Adipocyte (in vitro differentiated cells): ENCODE measurements at places on chromosomes 16 and 17.

DNA sequence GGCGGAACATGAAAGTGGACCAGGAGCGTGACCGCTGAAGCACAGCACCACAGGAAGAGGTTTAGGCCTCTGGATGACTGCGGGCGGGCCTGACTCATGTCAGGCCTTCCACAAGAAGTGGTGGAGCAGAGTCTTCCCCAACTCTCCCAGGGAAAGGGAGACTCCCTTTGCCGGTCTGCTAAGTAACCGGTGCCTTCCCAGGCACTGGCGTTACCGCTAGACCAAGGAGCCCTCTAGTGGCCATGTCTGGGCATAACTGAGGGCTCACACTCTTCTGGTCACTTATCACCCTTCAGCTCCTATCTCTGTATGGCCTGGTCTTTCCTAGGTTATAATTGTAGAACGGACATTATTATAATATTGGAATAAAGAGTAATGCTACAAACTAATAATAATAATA is 1931.9 kb downstream of the TP53TG3F start:
- DNase-seq: peak; percentile 28

GRCh38 chr17:42849451-42850181 is 1.4 kb upstream of the AOC3 start:
- DNase-seq: no peak

GRCh38 chr16:53770641-53771040 is 66.7 kb downstream of the FTO start:
- DNase-seq: no peak

GRCh38 chr17:80177986-80178595 is 8.3 kb downstream of the CARD14 start:
- DNase-seq: no peak

GRCh38 chr16:23699100-23699499 is 13.9 kb downstream of the ERN2 start:
- DNase-seq: no peak

DNA sequence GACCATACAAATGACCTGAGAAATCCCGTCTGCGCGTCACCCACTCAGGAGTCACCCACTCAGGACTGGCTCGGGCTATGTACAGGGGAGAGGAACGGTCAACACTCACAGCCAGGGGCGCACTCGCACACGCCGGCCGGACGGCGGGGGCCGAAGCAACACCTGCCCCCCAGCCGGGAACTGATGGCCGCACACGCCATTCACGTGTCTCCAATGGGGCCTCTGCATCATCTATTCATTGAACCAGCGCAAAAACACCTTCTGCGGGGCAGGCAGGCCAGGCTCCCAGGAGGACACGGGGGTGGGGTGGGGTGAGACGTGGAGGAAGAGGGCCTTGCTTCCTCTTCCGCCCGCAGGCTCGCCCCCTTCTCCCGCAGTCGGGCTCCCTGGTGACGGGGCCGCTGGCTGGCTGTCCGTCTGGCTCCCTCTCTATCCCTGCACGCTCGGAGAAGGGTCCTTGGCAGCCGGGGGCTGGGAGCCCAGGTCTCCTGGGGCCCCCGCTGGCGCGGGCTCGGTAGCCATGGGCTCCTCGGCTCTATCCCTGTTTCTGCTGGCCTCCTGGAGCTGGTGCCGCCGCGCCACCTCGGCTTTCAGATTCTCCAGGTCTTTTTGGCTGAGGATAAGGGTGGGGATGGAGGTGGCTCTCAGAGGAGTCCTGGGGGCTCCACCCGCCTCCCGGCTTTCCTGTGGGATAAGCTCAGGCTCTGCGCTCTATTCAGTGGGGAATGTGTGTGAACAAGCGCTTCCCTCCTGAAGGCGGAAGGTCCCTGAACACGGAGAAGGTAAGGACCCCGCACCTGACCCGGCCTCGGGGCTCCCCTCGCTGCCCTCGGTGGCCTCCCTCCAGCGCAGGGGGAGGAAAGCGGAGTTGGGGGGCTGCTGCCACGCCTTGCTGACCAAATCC is 21.1 kb downstream of the CLUH start:
- no peak for DNase-seq
